ENCODE measurements at places on chromosomes 12 and 14. TPM values are rescaled to one million over a fixed set of nuclear protein-coding genes. Genes with fewer than 3 reads are reported as not detected.

Gene FIGNL2
- 0.16 TPM for total RNA-seq

Gene RBP5
- not detected for total RNA-seq

Gene TSHR
- total RNA-seq: not detected

Gene ADCK1
- total RNA-seq: 6.6 TPM

Gene NINJ2
- total RNA-seq: not detected

Gene MMP19
- total RNA-seq: not detected

Gene KRT3
- total RNA-seq: not detected

Gene RDH5
- total RNA-seq: 2.6 TPM

Gene OR6C2
- total RNA-seq: not detected

Gene HEATR5A
- 22.1 TPM for total RNA-seq

Gene TEDC1
- 32.7 TPM for total RNA-seq

Gene CDC42BPB
- 74.1 TPM for total RNA-seq

Gene EPYC
- total RNA-seq: not detected

Gene PTPRB
- 1.1 TPM for total RNA-seq

Gene C2CD5
- 12.7 TPM for total RNA-seq

Gene SMOC1
- 15.6 TPM for total RNA-seq

Gene IFI27L1
- total RNA-seq: 14.6 TPM

Gene SNRPF
- 126 TPM for total RNA-seq

Gene SMAGP
- total RNA-seq: 23.2 TPM

Gene KCNK13
- 0.15 TPM for total RNA-seq

Gene TPPP2
- not detected for total RNA-seq

Gene TAS2R9
- total RNA-seq: not detected

Gene KRT74
- total RNA-seq: not detected

Gene NGB
- not detected for total RNA-seq

Gene TMEM229B
- 0.17 TPM for total RNA-seq

Gene BICDL1
- 4.5 TPM for total RNA-seq
